ENCODE measurements at places on chromosomes 11 and 22. TPM values are rescaled to one million over a fixed set of nuclear protein-coding genes. Genes with fewer than 3 reads are reported as not detected.
A peak's percentile ranks its signal among the peaks of the same experiment; 100 is the strongest.

- DNase-seq: no peak
Measured at GRCh38 chr22:32620992-32621391, 146.4 kb downstream of the FBXO7 start.

DNA sequence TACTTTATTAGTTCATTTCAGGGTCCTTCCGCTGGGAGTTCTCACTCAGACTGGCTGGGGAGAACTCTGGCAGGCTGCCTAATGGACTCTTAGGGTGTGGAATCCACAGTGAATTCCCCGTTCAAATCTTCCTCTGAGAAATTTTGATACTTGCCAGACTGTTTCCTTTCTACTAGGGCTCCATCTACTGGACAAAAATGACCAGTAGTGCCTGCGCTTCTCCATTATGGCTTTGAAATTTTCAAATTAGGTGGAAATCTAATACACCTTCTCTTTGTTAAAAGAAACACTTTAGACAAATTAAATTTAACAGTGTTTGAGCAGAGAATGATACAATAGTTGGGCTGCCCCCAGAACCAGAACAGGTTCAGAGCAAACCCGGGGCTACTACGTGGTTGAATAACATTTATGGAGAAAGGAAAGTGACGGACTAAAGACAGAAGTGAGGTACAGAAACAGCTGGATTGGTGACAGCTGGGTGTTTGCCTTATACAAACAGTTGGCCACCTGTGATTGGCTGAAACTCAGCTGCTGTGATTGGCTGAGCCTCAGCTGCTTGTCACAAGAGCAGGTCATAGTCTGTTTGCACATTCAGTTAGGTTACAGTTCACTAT, 52.9 kb upstream of the FDX1 start:
- DNase-seq: peak; percentile 84

DNA sequence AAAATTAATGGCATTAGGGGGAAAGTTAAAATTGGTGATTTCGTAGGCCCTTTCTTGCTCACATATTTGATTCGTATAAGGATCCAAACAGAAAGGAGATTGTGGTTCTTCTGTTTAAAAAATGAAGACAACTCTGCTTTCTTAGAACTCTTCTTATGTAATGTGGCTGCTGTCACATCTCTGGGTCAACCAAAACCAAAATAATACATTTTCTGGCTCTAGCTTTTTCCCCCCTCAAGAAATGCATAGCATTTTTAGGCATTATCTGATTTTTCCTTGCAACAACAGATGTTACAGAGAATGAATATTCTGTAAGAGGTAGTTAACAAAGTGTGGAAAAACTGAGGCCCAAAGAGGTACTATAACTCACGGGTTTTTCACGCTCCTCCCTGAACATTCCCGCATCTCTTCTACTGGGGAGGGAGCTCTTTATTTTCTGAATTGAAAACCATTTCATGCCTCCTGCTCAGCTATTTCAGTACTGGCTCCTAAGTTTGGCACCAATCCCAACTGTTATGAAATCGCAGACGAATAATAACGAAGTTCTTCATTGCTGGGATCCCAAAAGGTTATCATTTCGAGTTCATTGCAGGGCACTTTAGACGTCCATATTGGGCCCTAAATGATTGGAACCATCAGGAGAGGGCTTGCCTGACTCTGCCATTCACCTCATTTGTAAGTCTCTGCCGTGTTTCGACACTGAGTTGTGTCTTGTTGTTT, 17.1 kb downstream of the GRAP2 start:
- DNase-seq: no peak

GRCh38 chr11:19970944-19971343, 189.3 kb downstream of the DBX1 start:
- DNase-seq: no peak

GRCh38 chr22:35726933-35727332, 9.3 kb downstream of the APOL5 start:
- DNase-seq: no peak

The PLAAT4 gene
- total RNA-seq: 7.0 TPM

Measured in dermis microvascular lymphatic vessel endothelial cell (primary cell).